CD8-positive, alpha-beta memory T cell (primary cell): ENCODE measurements at places on chromosomes 2 and 18.

GRCh38 chr2:235278771-235279355, 215.0 kb upstream of the AGAP1 start:
- no peak for DNase-seq

- DNase-seq = no peak
Observed at GRCh38 chr2:85012855-85013254, 41.9 kb downstream of the KCMF1 start.

DNA sequence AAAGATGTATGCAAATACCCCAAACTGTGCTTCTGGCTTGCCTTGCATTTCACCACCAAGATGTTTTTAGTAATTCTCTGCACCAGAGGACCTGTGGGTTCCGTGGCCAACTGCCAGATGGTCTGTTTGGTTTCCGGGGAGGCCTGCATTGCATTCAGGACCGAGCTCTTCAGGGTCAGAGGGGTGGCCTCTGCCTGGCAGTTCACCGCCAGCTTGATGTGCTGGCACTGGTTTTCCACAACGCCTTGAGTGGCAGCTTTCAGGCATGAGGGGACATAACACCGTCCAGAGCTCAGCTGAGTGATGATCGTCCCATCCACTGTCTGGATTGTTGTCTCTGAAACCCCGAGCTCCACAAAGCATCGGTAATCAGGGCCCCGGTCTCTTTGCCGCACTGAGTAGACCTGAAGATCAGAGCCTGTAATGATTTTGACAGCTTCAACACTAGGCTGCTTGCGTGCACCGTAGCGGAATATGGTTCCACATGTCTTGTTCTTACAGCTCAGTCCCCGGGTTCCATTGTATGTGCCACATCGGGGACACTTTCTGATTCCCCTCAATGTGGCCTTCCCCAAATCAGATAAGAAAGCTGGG, 9.4 kb downstream of the C2orf42 start:
- no peak for DNase-seq

DNA sequence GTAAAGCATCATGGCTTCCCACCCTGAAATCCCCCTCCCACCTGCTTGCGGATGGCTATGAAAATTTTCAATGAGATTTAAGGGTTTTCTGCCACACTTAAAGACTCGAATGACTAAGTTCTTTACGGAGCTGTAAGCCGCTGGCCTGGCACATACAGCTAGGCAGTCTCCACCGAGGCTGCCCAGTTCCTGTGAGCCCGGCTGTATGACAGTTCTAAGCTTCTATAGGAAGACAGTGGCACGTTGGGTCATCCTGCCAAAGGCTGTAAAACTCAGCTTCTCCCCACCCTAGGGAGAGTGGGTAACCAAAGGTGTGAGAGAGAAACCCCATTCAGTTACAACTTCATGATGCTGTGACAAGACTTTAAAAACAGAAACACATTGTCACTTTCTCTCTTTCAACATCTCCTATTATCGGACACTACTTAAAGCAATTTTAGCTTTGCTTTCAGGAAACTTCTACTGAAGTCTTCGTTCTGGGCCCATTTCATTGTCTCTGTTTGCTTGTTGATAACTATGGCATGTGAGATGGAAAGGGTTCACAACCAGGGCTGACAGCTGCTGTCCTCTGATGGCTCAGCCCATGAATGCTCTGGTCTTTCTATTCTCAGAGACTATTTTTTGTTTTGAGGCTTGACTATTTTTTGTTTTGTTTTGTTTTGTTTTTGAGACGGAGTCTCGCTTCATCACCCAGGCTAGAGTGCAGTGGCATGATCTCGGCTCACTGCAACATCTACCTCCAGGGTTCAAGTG, 7.1 kb downstream of the CASP8 start:
- no peak for DNase-seq

GRCh38 chr2:228432116-228432515, 250.6 kb upstream of the SPHKAP start:
- DNase-seq = no peak

DNA sequence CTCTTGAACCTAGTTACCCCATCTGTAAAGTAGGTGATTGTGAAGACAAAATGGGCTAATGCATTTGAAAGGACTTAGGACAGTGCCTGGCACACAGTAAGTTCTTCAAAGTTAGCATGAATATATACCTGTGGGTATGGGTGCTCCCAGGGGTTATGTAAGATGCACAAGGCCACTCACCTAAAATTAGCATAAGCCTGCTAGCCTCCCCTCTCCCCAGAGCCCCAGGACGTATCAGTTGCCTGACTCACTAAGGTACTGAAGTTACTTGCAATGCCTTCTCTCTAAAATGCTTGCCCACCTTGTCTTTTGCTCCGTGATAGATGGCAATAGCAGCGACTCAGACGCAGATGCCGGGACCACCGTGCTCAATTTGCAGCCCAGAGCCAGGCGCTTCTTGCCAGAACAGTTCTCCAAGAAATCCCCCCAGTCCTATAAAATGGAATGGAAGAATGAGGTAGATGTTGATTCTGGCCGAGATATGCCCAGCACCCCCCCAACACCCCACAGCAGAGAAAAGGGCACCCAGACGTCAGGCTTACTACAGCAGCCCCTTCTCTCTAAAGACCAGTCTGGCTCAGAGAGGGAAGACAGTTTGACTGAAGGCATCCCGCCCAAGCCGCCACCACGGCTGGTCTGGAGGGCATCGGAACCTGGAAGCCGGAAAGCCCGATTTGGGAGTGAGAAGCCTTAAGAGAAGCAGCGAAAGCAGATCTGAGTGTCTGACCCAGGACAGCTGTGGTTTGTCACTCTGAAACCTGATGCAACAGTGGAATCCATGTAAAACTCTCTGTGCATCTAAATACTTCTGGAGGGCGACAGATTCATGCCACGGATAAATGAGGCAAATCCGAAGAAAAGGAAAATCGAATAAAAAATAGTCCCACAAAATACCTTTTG, 53.8 kb upstream of the TMEM182 start:
- no peak for DNase-seq

DNA sequence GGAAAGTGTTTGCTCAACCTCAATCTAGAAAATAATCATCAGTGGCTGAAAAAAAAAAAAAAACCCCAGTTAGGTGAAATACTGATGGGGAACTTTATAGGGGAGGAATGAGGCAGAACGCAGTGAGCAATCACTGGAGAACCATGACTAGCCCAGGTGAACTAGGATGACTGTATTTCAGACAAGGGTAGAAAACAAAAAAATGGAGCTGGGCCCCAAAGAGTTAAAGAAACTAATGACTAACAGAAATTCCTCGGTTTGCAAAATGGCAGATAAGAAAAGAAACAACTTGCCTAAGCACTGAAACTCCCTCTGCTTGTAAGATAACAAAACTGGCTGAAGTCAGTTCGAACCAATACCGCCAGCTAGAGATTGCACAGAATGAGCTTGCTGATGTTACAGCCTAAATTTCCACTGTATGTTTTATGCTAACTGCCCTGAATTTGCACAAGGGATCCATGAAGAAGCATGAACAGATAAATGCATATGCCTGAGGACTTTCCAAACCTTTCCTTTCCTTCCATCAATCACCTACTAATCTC, 245.9 kb downstream of the METTL4 start:
- DNase-seq = no peak

DNA sequence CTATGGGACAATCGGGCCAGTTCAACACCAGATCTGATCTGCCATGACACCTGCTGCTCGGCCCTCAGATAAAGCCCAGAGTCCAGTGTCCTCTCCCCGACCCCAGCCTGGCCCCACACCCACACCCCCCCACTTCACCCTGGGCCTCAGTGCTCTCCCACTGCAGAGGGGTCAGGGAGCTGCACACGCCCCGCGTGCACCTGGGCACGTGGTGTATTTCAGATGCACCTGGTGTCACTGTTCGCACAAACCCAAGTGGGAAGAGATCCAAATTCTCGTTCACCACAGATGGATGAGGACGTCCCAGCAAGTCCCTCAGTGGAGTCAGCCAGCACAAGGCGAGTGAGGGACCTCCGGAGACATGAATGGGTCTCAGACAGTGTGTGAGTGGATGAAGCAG, 161.3 kb downstream of the RTP5 start:
- no peak for DNase-seq

DNA sequence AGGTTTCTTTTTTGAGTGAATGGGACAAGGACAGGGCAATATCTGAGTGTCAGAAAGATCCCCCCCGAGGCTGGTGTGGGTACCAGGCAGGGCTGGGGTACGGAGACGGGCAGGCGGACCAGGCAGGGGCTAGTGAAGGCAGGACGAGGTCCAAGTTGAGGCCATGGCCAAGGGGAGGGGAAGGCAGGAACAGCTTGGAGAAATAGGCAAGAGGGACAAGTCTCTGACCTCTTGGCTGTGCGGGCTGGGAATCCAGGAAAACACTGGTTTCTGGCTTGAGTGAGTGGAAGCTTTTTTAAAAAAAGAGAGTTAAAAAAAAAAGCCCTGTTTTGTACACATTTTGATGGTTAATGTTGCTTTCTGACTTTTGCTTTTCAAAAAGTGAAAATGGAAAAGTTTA, 30.3 kb downstream of the ASAP2 start:
- DNase-seq = no peak

- DNase-seq = no peak
Observed at GRCh38 chr2:232113821-232114220, 152.3 kb downstream of the DIS3L2 start.

DNA sequence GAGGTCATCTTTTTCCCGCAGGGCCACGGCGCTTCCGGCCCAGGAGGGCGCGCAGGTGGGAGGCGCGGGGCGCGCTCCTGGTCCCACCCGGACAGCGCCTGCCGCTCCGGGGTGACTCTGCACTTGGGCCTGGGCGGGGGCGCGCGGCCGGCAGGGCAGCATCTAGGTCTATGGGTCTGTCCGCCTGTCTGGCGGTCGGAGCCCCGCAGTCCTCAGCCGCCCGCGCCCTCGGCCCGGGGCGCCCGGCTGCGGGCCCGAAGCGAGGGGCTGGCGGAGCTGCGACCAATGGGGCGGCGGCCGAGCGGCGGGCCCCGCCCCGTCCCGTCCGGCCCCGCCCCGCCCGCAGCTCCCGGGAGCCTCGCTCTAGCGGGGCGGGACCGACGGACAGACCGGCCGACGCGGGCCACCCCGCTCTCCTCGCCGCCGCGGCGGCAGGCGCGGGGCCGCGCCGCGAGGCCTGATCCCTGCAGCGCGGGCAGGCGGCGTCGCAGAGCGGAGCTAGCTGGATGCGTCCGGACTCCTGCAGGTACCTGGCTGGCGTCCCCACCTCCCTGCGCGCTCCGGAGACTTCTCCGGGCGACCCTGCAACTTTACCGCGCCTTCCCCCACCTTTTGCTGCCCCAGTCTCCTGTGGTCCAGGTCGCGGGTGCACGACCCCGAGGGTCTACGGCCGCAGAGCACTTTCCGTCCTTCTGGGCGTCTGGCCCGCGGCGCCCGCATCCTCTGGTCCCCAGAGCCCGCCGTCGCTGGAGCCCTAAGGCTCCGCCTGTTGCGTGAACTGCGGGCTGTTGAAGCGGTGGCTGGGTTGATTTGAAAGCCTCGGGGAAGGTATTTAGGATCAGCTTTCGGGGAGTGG, at the start of gene KCNS3:
KCNS3 (plus strand) TSS at position 387 of the 856 bp plus-strand sequence. CDS start 52,342 bp downstream, outside the sequence.
- DNase-seq = no peak

GRCh38 chr2:119533560-119533959, 9.3 kb upstream of the SCTR start:
- no peak for DNase-seq

GRCh38 chr2:23425885-23426262, 40.9 kb downstream of the KLHL29 start:
- no peak for DNase-seq

DNA sequence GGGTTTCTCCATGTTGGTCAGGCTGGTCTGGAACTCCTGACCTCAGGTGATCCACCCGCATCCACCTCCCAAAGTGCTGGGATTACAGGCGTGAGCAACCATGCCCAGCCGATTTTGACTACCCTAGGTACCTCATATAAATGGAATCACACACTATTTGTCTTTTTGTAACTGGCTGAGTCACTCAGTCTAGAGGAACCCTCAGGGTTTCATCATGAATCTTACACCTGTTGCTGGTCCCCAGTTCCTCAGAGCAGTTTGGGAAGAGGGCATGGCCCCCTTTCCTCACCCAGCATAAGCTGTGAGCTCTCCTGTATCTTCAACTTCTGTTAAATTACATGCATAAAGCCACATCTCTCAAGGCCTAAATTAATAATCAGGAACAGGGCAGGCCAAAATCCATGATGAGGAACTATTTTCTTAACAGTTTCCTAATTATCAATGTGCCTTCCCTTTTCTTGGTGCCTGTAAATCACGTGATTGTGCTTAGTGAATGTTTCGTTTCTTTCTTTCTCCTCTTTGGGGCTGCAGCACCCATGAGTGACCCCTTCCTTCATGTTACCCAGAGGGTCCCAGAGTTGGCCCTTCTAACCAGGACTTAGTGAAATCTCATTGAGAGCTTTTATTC, 20.9 kb downstream of the DYSF start:
- no peak for DNase-seq

DNA sequence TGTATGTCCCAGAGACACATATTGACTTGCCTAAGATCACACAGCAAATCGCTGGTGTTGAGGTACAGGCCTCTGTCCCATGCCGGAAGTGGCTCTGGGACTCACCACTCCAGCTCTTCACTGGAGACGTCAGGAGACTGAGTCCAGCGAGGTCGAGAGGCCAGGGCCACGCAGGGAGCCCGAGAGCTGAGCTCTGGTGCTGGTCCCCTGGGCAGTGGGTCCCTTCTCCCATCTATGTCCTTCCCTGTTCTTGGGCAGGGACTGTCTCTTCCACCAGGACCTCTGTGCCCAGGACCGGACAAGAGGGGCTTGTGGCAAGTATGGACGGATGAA, 62.4 kb upstream of the TWIST2 start:
- no peak for DNase-seq

DNA sequence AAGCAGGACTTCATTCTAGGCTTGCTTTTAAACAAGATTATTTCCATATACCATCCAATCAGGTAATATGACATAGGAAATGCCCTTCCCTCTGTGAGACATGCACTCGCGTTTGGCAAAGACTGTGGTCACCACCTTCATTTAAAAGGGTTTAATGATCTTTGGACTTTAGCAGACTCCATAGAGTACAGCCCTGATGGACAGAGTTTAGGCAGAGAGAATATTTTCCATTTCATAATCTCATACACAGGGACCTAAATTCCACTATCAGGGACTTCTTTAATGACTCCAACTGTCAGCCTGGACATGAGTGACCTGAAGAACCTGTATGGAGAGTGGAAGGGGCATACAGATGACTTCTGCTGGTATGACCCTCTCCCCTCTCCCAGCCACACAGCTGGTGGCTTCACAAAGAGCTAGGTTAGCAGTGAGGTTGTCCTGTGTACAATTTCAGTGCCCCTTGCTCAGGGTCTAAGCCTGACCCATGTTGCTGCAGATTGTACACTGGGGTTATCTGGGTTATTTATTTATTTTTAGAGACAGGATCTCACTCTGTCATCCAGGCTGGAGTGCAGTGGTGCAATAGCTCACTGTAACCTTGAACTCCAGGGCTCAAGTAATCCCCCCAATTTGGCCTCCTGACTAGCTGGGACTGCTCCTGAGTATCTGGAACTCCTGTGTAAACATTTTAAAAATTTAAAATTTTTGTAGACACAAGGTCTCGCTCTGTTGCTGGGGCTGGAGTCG, 59.2 kb downstream of the PTPRM start:
- DNase-seq = no peak

GRCh38 chr2:179596018-179596417, 265.4 kb downstream of the ZNF385B start:
- DNase-seq = no peak

DNA sequence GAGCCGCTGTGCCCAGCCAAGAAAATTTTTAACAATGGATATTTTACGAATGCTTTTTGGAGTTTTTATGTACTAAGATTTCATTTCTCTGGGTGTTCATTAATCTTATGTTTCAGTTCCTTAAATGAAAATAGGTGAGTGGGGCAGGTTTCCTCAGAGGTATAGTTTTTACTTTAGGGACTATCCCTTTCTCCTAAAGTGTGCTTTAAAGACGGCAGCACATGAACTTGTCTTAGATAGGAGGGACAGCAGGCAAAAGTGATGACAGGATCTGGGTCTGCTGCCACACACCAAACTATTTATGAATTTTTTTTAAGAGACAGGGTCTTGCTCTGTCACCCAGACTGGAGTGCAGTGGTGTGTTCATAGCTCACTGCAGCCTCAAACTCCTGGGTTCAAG, 8.0 kb upstream of the REL start:
- no peak for DNase-seq
